ENCODE measurements at places on chromosomes 11 and 22.

- DNase-seq = no peak
These were observed 92.0 kb downstream of the PPP6R3 start for GRCh38 chr11:68552542-68552941.

GRCh38 chr11:9851366-9851765 is 187.5 kb downstream of the SWAP70 start:
- DNase-seq = no peak

GRCh38 chr11:1872267-1872985 is 19.3 kb downstream of the PRR33 start:
- DNase-seq = no peak

DNA sequence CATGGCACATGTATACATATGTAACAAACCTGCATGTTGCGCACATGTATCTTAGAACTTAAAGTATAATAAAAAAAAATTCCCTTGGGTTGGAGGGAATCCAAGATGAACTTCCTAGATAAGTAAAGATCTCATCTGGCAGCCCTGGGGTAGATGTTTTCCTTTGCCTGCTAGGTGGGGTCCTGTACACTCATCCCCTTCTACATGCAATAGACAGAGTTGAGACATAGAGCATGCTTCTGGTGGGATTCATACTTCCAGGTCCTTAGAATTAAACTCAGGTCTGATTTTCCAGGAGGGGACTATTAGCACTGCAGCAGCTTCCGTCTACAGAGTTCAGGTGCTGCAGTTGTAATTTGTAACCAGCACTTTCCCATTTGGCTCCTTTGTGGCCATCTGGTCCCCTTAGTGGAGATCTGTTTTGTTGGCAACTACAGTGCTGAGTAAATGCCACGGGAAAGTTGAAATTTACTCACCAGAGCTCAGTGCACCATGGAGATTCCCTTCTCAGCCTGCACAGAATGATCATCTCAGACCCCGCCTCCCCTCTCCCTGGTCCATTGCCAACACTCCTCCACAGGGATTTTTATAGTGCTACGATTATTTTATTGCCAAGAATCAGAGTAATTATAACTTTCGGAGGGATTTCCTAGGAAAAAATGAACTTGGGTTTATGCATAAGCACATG is 220.1 kb upstream of the E2F8 start:
- DNase-seq = no peak

GRCh38 chr11:36702330-36703054 is 104.5 kb upstream of the RAG2 start:
- DNase-seq = peak; percentile 1

DNA sequence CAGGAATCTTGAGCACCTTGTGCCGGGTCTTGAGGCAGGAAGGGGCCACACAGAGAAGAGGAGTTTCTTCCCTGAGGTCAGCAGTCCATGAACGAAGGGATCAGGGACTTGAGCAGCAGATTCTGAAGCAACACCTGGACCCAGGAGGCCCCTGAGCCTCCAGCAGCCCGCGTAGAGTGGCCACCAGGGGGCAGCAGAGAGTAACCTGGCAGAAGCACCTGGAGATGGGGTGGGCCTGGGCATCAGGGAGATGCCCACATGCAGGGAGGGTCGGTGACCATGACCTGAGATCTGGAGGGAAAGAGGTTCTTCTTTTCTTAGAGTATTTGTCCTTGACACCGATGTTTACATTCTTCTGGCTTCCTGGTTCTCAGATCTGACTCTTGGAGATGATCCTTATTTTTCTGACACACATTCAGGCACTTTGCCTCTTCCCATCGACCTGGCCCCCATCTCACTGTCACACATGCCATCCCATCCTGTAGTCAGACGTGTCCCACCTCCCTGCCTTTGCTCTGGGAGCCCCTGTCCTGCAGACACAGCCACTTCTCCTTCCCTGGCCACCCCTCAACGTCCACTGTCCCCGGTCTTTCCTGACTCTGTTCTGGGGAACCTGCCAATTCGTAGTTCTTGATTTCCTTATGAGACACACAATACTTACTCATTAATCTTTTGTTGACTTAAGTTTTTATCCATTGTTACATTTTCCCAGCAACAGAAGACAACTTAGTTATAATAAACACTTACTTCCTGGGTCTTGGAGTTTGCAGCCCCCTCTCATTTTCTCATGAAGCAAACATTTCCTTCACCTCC is 66.5 kb downstream of the GGTLC2 start:
- DNase-seq = peak; percentile 68

DNA sequence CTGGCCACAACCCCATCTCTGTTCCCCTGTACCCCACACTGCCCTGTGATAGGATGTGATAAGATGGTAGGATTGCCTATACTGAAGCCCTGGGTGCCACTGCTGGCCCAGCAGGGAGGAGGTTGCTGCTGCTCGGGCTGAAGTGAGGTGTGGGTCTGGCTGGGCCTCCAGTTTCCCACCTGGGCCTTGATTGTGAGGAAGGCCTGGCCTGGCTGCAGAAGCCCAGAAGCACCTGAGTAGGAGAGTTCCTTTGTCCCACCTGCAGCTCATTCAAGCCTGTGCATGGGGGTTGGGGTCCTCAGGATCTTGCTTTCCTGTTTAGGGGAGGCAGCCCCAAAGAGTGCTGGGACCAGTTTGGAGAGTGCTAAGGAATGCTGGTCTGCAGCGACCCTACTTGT is 3.3 kb downstream of the ST3GAL4 start:
- DNase-seq = no peak

GRCh38 chr22:31323578-31324550 is 22.3 kb downstream of the PATZ1 start:
- no peak for DNase-seq

- no peak for DNase-seq
These were observed 175.1 kb downstream of the SWAP70 start for GRCh38 chr11:9838961-9839360.

GRCh38 chr22:48396091-48396784 is 1431.4 kb downstream of the BRD1 start:
- no peak for DNase-seq

DNA sequence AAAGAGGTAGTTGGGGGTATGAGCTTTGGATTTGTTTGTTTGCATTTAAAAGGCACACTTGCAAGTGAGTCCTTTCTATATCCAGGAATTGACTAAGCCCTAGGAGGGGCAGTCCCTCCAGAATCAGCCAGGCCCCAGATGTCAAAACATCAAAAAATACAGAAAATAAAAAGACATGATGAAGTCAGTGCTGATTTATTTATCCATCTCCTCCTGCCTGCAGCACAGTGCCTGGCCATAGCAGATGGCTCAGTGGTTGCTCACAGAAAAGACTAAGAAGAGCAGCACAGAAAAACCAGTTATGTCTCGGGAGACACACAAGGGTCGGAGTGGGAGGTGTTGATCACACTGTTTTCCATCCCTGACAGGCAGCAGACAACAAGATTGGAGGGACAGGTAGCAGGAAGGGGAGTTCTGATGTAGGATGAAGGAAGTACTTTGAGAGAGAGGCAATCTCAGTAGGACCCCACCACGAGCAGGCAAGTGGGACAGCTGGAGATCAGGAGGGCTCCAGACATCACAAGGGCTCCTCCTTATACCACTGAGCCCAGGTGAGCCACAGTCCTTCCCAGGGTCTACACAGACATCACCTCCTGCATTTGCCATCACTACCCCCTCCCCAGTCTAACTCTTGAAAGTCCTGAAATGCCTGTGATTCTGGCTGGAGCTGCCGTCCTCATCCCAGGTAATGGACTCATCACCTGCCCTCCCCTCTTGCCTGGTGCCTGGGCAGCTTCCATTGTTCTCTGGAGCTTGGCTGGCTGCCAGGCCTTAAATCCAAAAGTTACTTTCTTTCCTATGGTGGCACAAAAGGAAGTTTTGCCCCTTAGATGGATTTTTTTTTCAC is 32.3 kb downstream of the TMPRSS5 start:
- no peak for DNase-seq

DNA sequence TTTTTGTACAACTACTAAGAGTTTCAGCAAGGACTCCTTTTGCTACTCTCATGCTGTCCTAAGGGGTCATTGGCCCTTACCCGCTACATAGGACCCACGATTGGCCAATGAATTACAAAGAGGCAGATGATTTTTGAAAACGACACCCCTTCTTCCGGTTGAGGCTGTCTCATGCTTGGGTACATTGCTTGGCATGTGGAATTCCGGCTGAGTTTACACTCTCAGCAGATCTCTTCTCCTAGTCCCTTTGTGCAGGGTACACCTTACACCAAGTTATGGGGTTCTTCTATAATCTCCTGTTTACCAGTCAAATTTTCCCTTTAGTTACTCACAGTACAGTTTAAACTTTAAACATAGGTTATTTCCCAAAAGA is 52.1 kb downstream of the SLC17A6 start:
- DNase-seq = no peak

DNA sequence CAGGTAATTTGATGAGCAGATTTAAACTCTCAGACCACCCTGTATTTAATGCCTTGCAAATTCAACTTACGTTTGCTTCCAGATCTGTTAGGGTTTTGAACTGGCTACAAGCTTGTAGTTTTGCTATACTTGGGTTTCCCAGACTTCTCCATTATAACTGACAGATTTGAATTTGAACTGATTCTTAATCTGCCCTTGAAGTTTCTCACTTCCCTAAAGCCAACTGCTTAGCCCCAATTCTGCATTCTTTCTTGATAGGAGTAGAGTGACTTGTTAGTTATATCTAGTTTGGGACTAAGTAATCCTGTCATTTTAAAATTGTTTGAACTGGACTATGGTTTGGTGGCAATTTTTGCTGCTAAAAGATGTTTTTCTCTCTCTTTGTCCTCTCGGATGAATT is 9.7 kb downstream of the LAYN start:
- no peak for DNase-seq

- peak; percentile 0 for DNase-seq
These were observed 3.4 kb upstream of the MUC5B start for GRCh38 chr11:1219446-1219833.

GRCh38 chr11:23933721-23934120 is 563.1 kb upstream of the LUZP2 start:
- DNase-seq = no peak

DNA sequence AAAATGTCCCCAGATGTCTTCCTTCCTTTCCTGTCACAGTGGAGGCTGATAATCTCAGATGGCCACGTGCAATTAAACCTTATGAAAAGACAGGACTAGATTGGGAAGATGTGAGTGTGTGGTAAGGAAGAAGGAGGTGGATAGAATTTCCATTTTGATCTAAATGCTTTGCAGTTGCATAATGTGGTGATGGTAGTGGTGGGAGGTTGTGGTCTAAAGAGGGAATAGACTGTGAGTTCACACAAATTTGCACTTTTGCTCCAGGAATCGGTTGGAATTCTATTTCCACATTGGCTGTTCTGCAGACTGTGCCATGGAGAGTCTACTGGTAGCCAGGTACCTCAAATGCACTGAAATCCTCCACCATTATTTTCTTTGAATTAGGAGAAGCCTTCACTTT is 93.3 kb downstream of the ZBTB16 start:
- no peak for DNase-seq

- peak; percentile 79 for DNase-seq
These were observed 5.4 kb downstream of the GRK2 start for GRCh38 chr11:67271541-67272284.

- DNase-seq = no peak
These were observed 22.5 kb downstream of the TMPRSS5 start for GRCh38 chr11:113683481-113684046.

DNA sequence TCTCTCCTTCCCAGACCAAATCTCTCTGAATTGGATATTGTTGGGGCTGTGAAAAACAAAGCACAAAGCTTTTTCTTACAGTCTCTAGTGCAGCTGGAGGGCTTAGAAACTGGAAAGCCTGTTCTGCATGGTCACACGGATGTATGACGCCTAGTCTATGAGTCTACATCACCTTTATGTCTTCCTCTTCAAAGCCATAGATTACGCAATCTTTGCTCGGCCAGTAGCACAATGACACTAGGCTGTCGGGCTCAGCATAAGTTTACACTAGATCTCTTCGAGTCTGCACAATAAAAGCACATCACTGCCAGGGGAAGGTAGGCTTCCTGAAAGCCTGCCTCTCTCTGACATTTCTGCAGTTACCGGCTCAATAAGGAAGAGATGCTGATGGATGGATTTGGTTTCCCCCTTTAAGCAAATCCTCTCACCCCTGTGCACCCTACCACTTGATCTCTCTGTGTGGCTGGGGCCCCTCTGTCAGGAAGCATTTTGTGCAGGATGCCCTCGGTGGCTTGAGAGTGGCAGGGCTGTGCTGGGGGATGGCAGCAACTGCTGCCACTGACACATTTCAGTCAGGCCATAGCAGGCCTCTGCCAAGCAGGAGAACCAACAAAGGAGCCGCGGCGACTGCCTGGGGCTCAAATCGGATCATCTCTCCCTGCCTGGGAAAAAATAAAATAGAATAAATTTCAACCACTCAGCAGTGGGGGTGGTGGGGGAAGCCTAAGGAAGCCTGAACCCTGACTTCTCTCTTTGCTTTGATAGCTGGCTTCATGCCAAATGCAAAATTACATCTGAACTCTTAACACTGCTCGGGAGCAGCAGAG is 1272.8 kb downstream of the LRRC4C start:
- DNase-seq = no peak

- no peak for DNase-seq
These were observed 149.8 kb downstream of the OR4C45 start for GRCh38 chr11:50182486-50182885.

GRCh38 chr11:95676308-95676707 is 113.3 kb downstream of the FAM76B start:
- no peak for DNase-seq

DNA sequence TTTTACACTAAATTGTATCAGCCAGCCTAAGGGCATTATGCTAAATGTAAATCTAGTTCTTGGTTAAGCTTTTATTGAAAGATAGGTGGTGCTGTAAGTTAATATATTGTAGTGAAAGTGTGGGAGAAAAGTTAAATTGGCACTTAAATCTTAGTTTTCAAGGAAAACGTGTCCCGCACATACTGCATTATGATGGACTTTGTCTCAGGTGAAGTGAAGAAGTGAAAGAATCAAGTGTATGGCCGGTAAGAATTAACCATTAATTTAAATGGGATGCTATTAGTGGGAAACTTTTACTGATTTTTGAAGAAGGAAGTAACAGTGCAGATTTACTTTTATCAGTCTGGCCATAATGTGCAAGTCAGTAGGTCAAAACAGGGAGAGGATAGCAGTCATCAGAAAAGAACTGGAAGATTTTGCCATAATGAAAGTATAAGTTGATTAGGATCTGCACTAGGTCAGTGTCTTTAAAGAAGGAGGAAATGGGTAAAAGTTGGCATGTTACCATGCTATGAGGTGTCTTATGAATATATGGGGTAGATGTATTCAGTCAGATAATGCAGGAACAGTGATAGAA is 81.6 kb downstream of the PDHX start:
- no peak for DNase-seq

- DNase-seq = no peak
These were observed 796.5 kb upstream of the LRRC4C start for GRCh38 chr11:42255906-42256305.

DNA sequence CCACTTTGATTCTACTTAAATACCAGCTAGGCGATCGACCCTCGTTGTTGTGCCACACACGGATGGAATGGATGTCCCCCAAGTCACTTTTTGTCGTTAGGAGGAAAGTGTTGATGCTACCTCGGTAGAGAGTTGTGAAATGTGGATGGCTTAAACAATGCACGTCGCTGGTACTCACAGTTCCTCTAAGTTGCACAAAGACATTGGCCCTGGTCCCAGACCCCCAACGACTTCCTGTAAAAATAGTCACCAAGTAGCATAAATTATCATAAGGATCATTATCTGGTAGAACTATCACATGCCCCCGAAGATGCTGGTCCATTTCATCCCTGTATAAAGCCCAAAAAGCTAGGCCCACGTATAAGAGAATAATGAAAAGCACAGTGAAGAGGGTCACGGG is 3.8 kb downstream of the PKDREJ start:
- DNase-seq = no peak

Data from activated naive CD8-positive, alpha-beta T cell treated with anti-CD3 and anti-CD28 coated beads for 36 hours (primary cell).